ENCODE measurements at places on chromosomes 4 and X.

GRCh38 chr4:145625677-145626622 is 6.8 kb downstream of the MMAA start:
- no peak for DNase-seq

DNA sequence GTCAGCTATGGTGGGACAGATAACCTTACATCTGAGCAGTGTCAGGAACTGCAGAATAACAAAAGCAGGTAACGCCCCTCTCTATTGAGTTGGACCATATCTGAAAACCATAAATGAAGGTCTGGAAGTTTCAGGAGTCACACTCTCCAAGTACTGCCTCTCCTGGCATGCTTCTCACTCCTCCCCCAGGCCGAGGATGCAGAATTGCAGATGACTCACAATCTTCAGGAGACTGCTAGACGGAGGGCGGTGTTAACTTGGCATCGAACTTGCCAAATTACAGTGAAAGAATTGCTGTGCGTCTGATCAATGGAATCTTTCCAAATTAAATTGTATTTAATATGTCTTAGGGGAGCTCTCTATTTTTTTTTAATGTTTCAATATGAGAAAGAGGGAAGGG is 67.1 kb upstream of the TRIM2 start:
- no peak for DNase-seq

DNA sequence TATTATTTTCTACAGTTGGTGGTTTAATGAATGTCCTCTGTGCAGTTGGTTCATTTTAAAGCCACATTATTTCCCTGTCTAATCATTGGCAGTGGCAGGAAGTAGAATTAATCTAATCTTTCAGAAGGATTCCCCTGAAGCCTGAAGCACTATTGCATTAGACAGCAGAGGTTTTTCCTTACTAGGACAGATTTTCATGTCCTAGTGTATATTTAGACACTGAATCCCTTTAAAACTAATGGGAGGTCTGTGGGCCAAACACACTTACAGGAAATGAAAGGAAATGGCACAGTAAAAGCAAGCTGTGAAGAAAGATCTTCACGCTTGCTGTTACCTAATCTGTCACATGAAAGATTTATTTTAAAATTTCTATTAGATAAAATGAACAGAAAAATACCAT is 165.2 kb downstream of the SLC39A8 start:
- no peak for DNase-seq

GRCh38 chrX:154961947-154962346 is 60.6 kb downstream of the F8 start:
- no peak for DNase-seq

- no peak for DNase-seq
Observed at GRCh38 chrX:12903646-12904045, 2.8 kb upstream of the TLR8 start.

DNA sequence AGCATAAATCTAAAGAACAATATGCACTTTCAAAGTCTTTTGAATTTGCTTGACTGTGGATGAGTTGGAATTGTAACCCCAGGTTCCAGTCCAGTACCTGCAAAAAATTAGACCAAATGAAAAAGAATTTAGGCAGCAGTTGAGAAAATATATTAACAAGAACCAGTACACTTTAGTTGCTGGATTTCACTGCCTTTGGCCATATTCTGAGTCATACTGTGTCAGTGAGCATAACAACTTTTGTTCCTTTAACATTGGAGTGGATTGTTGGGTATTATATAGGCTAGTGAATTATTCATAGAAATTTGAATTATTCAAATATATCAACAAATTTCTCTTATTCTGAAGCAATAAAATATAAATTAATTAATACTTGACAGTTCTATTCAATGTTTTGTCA is 101.5 kb upstream of the SMAD1 start:
- DNase-seq = no peak

GRCh38 chrX:74119016-74119910 is 184.7 kb upstream of the ZCCHC13 start:
- no peak for DNase-seq

DNA sequence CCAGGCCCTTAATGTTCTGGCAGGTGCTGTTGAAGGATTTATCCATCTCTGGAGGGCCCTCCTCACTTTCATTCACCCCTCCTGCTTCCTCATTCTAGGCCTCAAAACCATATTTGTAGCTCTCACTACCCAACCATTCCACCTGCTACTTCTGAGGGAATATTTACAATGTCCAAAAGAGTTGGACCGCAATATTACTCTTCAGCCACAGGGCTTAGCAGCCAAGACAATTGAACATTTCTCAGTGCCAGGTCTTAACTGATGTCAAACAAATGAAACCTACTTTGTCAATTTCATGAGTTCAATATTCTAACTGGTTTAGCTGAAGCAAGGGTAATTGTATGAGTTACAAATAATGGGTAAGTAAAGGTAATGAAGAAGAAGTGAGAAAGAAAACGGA is 113.2 kb downstream of the ENOX2 start:
- DNase-seq = no peak

GRCh38 chrX:23932046-23932445 is 24.2 kb downstream of the CXorf58 start:
- no peak for DNase-seq

- DNase-seq = no peak
Observed at GRCh38 chrX:11321986-11322385, 28.8 kb downstream of the AMELX start.

DNA sequence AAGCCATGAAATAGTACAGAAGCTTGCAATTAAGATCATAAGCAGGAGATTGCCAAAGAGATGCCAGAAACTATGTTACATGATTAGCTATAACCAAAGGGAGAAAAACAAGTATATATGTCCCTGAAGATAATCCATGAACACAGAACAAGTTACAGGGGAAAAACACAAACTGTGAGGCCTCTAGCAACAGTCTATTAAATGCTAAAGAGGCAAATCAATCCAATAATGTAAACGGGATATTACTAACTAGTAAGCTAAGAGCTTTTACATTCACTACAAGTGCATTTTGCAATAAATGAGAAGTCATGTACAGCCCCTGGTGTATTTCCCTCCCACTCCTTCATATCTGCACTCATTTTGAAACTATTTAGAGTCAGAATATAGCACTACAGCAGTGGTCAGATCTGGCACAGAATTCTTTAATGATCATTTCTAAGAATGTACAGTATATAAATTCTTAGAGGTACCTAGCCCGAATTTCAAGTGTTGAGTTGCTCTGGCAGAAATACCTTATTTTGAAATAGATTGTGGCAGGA is 449.8 kb upstream of the SMIM31 start:
- DNase-seq = no peak

- no peak for DNase-seq
Observed at GRCh38 chr4:182137343-182137742, 105.9 kb upstream of the TENM3 start.

DNA sequence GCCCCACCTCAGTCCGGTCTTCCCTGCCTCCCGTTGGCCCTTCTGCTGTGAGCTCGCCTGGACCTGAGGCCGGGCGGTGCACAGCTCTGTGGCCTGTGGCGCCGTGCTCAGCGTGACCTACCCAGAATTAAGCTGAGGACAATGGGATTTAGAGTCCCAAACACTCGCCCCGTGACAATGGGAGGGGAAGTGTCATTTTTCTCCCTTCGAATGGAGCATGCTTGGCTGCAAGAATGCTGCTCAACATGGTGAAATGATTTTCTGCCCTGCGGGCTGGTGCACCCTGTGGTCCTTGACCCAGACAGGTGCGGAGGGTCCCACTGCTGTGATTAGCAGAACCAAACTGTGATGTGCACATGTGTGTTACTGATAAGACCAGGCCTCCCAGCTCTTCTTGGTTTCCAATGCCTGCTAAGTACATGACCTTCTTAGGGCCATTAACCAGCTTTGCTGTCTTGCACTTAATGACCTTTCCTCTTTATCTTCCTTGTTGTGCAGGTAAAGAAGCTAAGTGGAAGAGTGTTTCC is 772 bp downstream of the EOLA1 start:
- DNase-seq = no peak

GRCh38 chr4:10690185-10690907 is 5.8 kb upstream of the CLNK start:
- DNase-seq = no peak

DNA sequence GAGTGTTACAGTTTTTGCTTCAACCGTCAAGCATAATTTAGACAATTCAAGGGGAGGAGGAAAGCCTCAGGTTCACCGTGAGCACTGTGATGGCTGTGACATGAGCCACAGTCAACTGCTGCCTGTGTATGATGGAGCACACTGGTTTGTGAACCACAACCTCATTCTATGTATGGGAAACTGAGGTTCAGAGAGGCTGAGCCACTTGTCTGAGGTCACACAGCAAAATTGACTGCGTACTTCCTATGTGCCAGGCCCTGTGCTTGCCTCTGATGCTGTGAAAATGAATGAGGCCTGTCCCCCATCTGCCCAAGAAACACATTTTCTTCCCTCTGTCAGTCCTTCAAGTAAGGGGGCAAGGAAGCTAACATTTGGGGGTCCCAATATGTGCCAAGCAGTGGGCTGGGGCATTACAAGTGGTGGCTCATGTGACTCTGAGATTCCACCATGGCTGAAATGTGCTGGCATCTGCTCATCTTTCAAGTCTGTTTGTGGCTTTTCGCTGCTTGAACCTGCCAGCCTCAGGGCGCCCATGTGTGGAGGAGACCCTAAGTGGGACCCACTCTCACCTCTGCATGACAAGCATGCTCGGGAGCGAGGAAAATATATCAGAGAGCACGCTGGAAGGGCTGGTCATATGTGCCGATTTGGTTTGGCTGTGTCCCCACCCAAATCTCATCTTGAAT is 79.7 kb downstream of the ADRA2C start:
- no peak for DNase-seq

DNA sequence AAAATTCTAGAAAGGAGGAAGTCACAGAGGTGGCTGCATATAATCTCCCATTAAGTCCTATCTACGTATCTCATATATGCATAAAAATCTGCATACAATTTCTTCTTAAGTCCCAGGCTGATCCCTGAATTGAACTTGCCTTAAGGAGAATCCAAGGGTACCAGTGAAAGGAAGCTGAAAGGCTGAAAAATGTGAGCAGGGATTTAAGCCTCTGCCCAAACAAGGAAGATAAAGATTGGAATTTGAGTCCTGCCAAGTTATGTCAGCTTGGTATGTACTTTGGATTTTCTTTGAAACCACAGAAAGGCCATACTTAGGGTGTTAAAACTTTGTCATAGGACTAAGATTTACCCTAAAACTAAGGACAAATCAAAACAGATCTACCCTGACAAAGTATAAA is 26.5 kb upstream of the GEMIN8 start:
- no peak for DNase-seq

DNA sequence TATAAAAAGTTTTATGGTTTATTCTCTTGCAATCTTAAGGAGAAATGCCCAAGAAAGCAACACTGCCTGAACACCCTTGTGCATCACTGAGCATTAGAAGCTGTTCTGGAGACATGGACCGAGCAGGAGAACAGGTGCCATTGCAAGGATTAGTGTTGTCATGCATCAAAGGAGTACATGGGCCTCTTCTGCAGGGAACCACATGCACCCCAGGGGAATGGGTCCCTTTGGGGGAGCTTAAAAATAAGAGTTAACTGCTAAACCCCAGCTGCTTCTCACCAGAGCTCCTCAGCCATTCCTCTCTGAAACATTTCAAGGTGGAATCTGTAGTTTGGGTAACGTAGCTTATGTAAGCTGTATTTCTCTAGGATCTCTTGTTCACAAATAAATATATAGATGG is 353.0 kb upstream of the SLC7A11 start:
- no peak for DNase-seq
